Lower leg skin (tissue), 4 donors: ENCODE measurements at places on chromosomes 2 and 18. TPM values are rescaled to one million over a fixed set of nuclear protein-coding genes. Genes with fewer than 3 reads are reported as not detected.

DNA sequence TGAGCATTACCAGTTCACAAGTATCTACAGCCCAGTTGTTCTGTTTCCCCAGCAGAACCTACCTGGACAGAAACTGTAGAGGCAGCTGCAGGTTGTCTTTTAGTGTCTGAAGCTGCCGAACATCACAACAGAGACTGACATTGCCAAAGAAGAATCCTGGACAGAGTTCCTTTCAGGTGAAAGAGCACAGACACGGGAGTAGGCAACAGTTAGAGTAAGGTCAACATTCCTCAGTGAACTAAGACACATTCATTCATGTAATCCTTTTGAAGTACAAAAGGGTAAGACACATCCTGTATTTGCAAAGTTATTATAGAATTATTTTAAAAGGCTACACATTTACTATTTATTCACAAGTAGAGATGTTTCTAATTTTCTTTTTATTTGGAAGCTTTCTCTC lies 14.3 kb downstream of the NPC1 start:
- peak; percentile 1 for DNase-seq

GRCh38 chr2:190186238-190186637 lies 123.7 kb upstream of the MSTN start:
- DNase-seq: no peak

GRCh38 chr2:9703085-9703678 lies 72.4 kb upstream of the YWHAQ start:
- peak; percentile 39 for DNase-seq

- no peak for DNase-seq
Measured at GRCh38 chr2:213500881-213501280, 216.6 kb downstream of the SPAG16 start.

DNA sequence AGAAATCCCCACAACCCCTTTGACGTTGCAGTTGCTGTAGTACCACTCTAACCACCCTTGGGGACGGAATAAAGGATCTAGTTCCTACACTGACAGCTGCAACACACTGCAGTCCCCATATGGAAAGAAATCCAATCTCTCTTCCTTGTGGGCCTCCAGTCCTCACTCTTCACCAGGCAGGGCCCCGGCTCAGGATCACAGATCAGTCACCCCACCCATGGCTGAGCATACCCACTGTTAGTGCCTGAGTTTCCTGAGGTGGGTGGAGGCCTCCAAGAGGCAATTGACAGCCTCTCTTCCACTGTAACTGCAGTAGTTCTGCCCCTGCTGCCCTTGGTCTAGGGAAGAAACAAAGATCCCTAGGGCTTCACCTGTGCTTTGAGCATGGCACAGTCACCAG lies 670.0 kb upstream of the CDH2 start:
- no peak for DNase-seq

GRCh38 chr2:160635488-160635887 lies 141.9 kb upstream of the RBMS1 start:
- DNase-seq: no peak

DNA sequence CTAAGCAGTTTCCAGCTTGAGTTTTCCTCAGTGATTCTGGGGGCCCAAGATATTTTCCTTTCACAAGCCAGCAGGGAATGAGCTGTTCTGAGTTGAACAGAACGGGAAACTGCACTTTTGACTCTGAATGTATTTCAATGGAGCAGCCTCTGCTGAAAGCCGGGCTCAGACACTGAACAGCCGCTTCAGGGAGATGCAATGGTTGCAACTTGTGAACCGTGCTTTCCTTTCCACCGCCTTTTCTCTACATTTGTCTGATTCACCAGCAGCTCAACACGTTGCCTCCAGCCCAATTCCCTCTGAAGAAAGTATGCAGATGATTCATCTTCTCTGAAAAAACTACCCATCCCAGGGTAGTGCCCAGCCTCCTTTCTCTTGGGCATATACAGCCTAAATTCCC lies 119.3 kb upstream of the PKDCC start:
- no peak for DNase-seq

GRCh38 chr2:127626917-127627739 lies 18.8 kb upstream of the GPR17 start:
- DNase-seq: no peak

DNA sequence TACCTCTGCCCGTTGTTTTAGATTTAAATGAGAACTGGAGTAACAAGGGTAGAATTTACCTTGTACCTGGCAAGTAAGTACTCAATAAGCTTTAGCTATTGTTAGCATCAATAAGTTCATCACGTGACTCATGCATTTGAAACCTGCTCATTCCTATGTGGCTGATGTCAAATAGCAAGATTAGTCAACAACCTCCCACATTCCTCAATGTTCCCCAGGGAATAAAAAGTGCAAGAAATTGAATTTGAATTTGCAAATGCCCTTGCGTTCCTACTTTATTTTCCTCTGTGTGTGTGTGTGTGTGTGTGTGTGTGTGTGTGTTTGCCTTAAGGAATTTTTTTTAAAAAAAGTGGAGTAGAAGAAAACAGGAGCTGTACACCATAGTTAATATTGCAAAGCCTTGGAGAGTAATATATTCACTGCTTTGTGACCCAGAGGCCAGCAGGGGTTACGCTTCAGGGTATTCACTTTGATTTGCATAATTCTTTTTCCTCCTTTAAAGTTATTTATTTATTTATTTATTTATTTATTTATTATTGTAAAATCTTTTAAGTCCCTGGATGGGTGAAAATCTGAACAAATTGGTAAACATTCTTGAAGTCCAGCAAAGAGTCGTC lies 43.9 kb upstream of the DNAH7 start:
- no peak for DNase-seq

GRCh38 chr2:37816686-37817085 lies 108.4 kb upstream of the RMDN2 start:
- DNase-seq: peak; percentile 63

DNA sequence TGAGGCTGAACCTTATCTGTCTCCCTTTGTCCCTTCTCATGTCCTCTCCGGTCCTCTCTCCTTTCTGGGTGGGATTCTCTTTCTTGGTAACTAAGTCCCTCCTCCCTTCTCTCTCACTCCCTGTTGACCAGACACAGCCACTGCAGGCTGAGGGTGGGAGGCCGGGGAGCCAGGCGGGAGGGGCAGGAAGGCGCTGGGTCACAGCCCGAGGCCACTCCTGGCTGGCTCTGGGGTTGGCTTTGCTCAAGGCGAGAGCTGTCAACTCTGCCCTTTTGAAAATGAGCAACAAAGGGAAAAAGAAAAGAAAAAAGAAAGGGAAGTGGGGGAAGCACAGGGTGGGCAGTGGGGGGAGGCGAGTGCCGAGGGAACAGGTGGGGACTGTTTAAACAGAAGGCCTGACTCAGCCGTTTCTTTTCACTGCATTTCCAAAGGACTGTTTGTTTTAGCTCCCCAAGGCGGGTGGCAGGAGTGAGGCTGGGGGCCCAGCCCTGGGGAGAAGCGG lies 70.5 kb upstream of the IGFBP5 start:
- DNase-seq: no peak

DNA sequence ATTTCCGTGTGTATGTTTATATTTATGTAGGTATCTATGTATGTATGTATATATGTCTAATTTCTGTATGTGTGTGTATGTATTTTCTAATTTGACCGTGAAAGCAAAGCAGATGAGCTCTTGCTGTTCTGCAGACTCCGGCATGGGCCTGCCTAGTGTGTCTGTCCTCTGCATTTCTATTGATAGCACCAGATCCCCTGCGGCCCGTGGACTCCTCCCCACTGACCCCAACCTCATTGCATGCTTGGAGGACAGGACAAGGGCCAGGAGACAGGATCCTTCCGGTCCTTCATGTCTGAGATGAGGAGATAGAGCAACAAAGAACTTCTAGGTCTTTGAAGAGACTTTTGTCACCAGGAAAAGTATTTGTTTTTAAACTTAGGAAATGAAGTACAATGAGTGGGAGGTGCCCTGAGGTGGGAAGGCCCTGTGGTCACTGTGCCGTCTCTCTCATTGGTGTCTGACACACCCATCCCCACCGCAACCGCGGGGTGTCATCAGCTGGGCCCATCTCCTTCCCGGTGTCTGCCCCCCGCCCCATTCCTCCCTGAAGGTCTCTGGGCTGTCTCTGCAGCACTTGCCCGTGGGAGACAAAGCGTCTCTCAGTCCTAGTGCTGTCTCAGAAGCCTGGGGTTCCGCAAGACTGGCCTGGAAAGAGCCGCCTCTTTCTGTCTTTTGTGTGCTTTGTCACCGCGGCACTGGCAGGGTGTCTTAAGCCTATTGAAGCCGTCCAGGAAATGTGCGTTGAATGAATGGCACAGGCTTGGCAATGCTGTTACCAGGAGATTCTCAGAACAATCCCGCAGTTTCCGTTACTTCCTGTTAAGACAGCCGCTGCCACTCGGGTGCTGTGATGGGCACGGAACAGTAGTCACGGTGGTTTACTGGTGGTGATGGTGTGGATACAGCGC lies 216.4 kb downstream of the AGAP1 start:
- DNase-seq: no peak

DNA sequence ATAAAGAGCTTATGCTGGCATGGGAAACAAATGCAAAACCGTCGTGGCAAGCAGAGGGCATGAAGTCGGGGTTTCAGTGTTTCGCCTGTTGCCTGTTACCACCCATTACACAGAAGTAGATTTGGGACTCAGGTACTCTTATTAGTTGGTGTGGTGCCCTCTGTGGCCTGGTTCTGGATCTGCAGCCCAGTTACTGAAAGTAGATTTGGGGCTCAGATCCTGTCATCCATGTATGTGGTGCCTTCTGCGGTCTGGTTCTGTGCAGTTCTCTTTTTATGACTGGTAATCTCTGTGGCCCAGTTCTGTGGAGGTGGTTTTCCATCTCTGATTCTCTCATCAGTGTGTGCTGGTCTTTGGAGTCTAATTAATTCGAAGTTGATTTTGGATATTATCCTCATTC lies 45.2 kb downstream of the ADNP2 start:
- DNase-seq: no peak

- no peak for DNase-seq
Measured at GRCh38 chr2:102084651-102085050, 57.9 kb upstream of the IL1R1 start.

GRCh38 chr2:144780983-144781382 lies 261.1 kb upstream of the ZEB2 start:
- DNase-seq: no peak

- no peak for DNase-seq
Measured at GRCh38 chr2:163462993-163463392, 272.8 kb downstream of the FIGN start.

DNA sequence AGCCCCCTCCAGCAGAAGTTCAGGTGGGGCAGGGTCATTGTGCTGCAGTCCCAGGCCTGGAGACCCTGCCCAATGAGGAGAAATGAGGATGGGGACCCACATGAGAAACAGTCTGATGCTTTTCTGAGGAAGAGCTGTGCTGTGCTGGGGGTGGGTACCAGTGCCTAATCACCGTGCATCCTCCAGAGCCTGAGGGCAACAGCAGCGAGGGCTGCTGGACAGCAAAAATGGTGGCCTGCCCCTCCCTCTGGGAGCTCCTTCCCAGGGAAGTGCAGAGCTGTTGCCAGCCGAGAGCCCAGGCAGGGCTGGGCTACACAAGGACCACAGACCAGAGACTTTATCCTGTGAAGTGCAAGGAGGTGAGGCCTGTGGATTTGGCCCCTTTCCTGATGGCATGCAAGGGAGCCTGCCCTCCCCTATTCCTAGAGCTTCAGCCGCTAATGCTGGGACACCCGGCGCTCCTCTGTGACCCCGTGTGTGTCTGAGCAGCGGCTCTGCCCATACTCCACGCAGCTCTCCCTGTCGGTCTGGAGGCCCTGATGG lies 134.8 kb downstream of the DSEL start:
- no peak for DNase-seq

GRCh38 chr2:238518172-238518820 lies 91.6 kb downstream of the ASB1 start:
- DNase-seq: peak; percentile 67

DNA sequence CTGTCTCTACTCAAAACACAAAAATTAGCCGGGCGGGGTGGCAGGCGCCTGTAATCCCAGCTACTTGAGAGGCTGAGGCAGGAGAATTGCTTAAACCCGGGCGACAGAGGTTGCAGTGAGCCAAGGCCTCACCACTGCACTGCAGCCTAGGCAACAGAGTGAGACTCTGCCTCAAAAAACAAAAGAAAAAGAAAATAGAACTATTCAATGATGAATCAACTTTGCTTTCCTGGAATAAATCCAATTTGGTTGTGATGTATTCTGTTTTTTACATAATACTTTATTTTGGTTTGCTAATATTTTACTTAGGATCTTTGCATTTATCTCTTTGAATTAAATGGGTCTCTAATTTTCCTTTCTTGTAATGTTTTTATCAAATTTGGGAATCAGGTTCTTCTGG lies 86.3 kb upstream of the MBOAT2 start:
- no peak for DNase-seq

DNA sequence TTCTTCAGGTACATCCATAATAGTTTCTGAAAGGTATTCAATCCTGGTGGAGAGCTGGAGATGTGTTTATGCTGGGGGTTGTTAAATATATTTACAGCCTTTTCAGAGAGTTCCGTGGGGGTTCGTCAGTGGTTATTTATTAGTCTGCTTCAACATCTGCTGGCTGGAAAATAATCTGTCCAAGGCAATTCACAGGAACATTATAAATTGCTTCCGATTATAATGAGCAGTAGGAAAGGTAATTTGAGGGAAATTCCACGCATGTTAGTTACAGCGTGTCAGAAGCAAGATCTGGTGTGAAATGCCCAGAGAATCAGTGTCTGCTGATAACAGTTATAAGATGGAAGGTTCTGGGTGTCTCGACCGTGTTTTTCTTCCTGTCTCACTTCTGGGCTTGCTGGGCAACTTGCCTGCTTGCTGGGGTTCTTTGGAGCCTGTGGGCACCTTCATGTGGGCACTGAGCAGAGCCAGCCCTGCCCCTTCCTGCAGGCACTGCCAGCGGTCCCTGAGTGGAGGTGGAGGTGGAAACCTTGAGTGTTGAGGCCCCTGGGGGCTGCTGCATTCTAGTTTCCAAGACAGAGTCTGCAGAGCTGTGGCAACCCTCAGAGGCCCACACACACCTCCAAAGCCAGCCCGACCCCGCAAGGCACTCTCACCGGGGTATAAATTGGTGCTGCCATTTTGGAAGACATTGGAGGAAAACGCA lies 185.7 kb downstream of the FAM210A start:
- DNase-seq: no peak

- DNase-seq: no peak
Measured at GRCh38 chr2:195649629-195650190, 7.3 kb upstream of the SLC39A10 start.

IKZF2 gene
- 69.3 TPM for total RNA-seq

PAPOLG gene
- total RNA-seq: 18.9 TPM

ERBB4 gene
- total RNA-seq: 0.59 TPM

ESPNL gene
- total RNA-seq: 0.29 TPM

FIGLA gene
- total RNA-seq: not detected

LYPD1 gene
- 0.32 TPM for total RNA-seq

RNF149 gene
- 120 TPM for total RNA-seq

LCT gene
- total RNA-seq: not detected

MRPL44 gene
- 19.6 TPM for total RNA-seq

CIB4 gene
- not detected for total RNA-seq
